ENCODE measurements at places on chromosomes 2 and 18.

GRCh38 chr2:151823651-151824050 is 4.6 kb downstream of the ARL5A start:
- no peak overlapping the region for H3K27ac ChIP-seq
- H3K36me3 ChIP-seq: no peaks in the 10 kb centered on the region
- no peaks in the 10 kb centered on the region for H3K27me3 ChIP-seq
- no peak overlapping the region for H3K4me3 ChIP-seq
- DNase-seq: no peak

DNA sequence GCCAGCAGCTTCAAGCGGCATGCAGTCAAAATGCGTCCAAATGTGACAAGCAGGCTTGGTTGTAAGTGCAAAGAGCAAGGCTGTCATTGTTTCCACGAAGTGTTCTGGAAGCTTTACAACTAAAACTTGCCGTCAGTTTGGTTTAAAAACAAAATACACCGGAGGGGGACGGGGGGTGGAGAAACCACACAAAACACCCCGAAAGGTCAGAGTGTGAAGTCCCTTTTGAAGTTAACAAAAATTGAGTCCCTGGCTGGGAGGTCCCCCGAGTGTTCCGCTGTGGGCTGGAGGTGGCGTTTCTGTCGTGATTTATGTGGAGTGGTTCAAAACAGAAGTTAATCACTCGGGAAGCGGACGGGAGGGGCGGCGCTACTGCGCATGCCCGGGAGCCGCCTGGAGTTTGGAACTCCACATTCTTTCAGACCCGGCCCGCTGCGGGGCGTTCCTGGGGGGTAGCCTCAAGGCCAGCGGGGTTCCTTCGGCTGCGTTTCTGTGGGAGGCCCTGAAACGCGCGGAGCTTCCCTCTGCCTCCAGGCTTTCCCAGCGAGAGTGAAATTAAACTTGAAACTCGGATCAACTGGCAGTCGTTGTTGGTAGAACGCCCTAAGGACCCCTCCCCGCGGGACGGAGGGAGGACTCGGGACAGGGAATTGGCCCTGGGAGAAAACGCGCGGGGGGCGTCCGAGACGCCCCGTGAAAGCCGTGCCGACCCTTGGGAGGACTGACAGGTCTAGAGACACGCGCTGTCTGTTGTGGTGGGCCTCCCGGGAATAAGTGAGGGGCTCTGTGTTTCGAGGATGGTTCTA is 1.4 kb downstream of the TGIF1 start:
- no peaks in the 10 kb centered on the region for H3K27me3 ChIP-seq
- H3K36me3 ChIP-seq: no peaks in the 10 kb centered on the region
- H3K4me1 ChIP-seq: no peaks in the 10 kb centered on the region
- H3K4me3 ChIP-seq: peak overlapping the region; percentile 94
- peak; percentile 97 for DNase-seq
- peak overlapping the region; percentile 99 for H3K27ac ChIP-seq

- H3K4me3 ChIP-seq: no peak overlapping the region
- H3K36me3 ChIP-seq: no peaks in the 10 kb centered on the region
- no peak overlapping the region for H3K27ac ChIP-seq
- H3K27me3 ChIP-seq: no peaks in the 10 kb centered on the region
- no peaks in the 10 kb centered on the region for H3K4me1 ChIP-seq
These were observed 59.8 kb downstream of the HAUS1 start for GRCh38 chr18:46163941-46164499.

DNA sequence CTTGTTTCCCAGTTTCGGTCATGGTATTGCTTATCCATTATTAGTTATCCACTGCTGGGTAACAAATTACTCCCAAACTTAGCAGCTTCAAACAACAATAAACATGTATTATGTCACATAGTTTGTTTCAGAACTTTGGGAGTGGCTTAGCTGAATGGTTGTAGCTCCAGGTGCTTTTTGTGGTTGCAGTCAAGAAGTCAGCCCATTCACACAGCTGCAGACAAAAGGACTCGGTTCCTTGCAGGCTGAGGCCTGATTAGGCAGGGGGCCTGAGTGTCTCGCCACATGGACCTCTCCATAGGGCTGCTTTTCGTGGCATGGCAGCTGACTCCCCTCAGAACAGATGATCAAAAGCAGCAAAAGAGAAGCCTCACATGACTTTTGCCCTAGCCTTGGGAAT is 58.2 kb upstream of the ITGA4 start:
- H3K4me1 ChIP-seq: no peaks in the 10 kb centered on the region
- no peak for DNase-seq
- no peaks in the 10 kb centered on the region for H3K36me3 ChIP-seq
- H3K4me3 ChIP-seq: no peak overlapping the region
- H3K27me3 ChIP-seq: no peaks in the 10 kb centered on the region

GRCh38 chr2:127678991-127679390 is 3.7 kb upstream of the LIMS2 start:
- no peak overlapping the region for H3K4me3 ChIP-seq
- no peaks in the 10 kb centered on the region for H3K36me3 ChIP-seq
- no peak overlapping the region for H3K27ac ChIP-seq
- no peaks in the 10 kb centered on the region for H3K27me3 ChIP-seq

- no peaks in the 10 kb centered on the region for H3K27me3 ChIP-seq
- H3K4me3 ChIP-seq: no peak overlapping the region
- H3K36me3 ChIP-seq: no peaks in the 10 kb centered on the region
- H3K4me1 ChIP-seq: no peaks in the 10 kb centered on the region
- no peak for DNase-seq
These were observed 480.4 kb upstream of the TRIB2 start for GRCh38 chr2:12236136-12236844.

- DNase-seq: no peak
- no peak overlapping the region for H3K27ac ChIP-seq
- H3K4me3 ChIP-seq: no peak overlapping the region
These were observed 206.9 kb downstream of the ARL4C start for GRCh38 chr2:234289834-234290590.

GRCh38 chr2:159505196-159505595 is 111.2 kb downstream of the BAZ2B start:
- no peak for DNase-seq
- peak overlapping the region; percentile 31 for H3K27ac ChIP-seq
- no peaks in the 10 kb centered on the region for H3K27me3 ChIP-seq

DNA sequence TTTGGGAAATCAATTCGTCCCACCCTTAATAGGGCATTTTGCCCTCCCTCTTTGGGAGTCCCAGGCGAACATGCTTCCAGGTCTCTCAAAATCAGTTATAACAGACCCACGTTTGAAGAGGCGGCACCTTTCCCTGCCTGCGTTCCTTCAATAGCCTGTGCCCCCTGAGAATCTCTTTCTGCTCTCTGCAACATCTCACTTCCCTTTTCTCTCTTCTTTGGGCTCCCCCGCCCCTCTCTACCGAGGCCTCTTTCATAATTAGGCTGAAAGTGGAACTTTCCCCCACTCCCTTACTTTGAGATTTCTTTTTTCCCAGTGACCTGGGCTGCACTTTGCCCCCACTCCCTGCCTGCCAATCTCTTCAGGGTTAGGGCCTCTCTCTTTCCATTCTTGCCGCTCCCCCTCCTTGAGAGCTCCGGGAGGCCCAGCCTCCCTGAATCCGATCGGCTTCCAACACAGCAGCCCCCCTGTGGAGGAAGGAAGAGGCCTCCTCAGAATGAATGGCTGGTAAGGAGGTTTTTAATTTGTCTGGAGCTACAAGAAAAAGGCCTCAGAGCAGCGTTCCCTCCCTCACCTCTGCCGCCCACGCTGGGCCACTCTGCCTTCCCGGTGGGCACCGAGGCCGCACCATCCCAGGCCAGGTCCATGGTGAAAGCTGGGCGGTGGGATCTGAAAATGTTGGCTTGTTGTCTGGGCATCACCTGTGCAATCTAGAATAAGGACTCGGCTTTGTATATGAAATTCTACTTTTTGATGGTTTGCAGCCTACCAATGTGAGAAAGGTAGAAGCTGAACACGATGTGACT is 162.6 kb upstream of the SIX3 start:
- H3K27ac ChIP-seq: no peak overlapping the region
- peaks cover 24% of the 10 kb centered on the region for H3K4me1 ChIP-seq
- no peaks in the 10 kb centered on the region for H3K36me3 ChIP-seq
- no peak overlapping the region for H3K4me3 ChIP-seq

DNA sequence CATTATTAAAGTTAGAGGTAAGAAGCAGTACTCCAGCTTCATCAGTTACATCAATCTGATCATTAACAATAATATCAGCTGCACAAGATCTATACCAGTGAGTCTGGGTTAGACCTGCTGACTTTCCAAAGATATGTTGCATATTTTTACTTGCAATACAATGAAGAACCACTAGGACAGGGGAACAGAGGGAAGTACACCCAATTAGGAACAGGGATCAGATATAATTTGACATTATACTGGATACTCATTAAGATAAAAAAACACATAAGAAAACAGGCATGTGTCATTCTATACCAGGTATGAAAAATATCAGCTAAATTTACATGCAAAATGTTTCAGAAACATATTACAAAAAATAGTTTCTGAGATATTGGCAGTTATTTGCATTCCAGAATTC is 995.1 kb upstream of the DDX18 start:
- no peak overlapping the region for H3K4me3 ChIP-seq
- H3K27ac ChIP-seq: no peak overlapping the region
- no peaks in the 10 kb centered on the region for H3K4me1 ChIP-seq
- no peaks in the 10 kb centered on the region for H3K36me3 ChIP-seq
- no peak for DNase-seq

DNA sequence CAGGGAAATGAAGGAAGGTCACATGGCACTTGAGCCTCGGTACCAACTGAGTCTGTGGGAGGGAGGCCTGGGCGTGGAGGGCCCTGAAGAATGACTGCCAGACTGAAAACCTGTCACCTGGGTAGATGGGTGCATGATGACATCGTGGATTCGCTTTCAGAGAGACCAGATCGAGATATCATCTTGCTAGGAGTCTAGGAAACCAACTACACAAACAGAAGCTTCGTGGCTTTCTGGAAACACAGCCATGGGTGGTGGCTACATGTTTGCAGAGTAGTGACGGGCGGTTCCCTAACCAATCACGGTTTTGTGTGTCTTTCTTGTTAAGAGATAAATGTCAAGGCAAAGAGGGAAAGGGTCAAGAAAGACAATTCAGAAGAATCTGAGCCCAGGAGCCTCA is 155.0 kb downstream of the EIPR1 start:
- H3K4me1 ChIP-seq: no peaks in the 10 kb centered on the region
- no peaks in the 10 kb centered on the region for H3K36me3 ChIP-seq
- no peak overlapping the region for H3K4me3 ChIP-seq
- DNase-seq: no peak

- H3K4me3 ChIP-seq: no peak overlapping the region
- H3K4me1 ChIP-seq: no peaks in the 10 kb centered on the region
- no peak for DNase-seq
These were observed 612.8 kb upstream of the PKDCC start for GRCh38 chr2:41434991-41435390.

- H3K27ac ChIP-seq: no peak overlapping the region
- H3K36me3 ChIP-seq: no peaks in the 10 kb centered on the region
- H3K4me1 ChIP-seq: no peaks in the 10 kb centered on the region
These were observed 44.5 kb upstream of the KCNE4 start for GRCh38 chr2:223007531-223007930.

GRCh38 chr2:20913491-20913890 is 90.6 kb upstream of the LDAH start:
- H3K36me3 ChIP-seq: no peaks in the 10 kb centered on the region
- H3K27ac ChIP-seq: no peak overlapping the region
- DNase-seq: no peak
- H3K4me3 ChIP-seq: no peak overlapping the region

DNA sequence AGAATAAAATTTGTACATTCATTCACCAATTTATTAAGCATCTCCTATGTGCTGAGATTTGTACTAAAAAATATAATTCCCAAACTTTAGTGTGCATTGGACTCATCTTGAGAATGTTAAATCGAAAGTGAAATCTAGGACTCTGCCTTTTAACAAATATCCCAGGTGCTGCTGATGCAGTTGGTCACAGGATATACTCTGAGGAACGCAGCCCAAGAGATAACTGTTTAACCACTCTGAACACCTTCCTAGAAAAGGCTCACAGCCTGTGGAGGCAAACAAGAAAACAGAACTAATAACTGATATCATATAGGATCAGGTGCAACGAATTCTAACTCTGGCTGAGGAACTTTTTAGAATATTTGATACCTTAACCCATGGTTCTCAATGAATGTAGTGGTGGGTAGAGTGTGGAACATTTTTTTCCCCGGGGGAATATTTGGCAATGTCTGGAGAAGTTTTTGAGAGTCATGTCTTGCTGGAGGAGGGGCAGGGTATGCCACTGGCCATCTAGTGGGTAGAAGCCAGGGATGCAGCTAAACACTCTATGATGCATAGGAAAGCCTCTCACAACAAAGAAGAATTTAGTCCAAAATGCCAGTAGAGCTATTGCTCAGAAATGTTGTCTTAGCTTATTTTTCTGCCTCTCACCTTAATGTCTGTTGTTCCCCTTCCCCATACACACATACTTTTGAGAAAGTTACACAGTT is 96.5 kb downstream of the EHBP1 start:
- no peaks in the 10 kb centered on the region for H3K27me3 ChIP-seq
- H3K4me3 ChIP-seq: no peak overlapping the region
- peaks cover 5% of the 10 kb centered on the region for H3K36me3 ChIP-seq
- peak; percentile 27 for DNase-seq
- H3K4me1 ChIP-seq: peaks cover 2% of the 10 kb centered on the region

DNA sequence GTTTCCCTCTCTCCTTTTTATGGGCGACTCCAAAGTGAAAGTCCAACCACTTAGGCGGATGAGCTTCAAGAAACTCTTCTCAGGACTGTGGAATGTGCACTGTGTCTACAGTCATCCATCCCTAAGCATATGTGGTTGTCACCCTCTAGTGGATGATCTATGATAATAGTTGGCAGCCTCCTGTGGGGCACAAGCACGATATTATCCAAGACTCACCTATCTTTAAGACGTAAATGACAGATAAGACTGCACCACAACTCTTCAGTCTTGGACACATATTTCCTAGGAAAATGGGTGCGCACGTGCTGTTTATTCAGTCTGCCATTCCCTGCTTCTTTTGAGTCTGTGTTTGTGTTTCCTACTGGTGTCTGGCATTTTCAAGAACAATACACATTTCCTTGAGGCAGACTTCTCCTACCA is 145.5 kb upstream of the CTAGE1 start:
- peak; percentile 90 for DNase-seq
- H3K27ac ChIP-seq: no peak overlapping the region
- no peaks in the 10 kb centered on the region for H3K36me3 ChIP-seq
- H3K27me3 ChIP-seq: no peaks in the 10 kb centered on the region

GRCh38 chr2:19802086-19802841 is 99.5 kb downstream of the TTC32 start:
- no peak overlapping the region for H3K4me3 ChIP-seq
- no peak overlapping the region for H3K27ac ChIP-seq
- DNase-seq: no peak
- no peaks in the 10 kb centered on the region for H3K36me3 ChIP-seq
- no peaks in the 10 kb centered on the region for H3K27me3 ChIP-seq

DNA sequence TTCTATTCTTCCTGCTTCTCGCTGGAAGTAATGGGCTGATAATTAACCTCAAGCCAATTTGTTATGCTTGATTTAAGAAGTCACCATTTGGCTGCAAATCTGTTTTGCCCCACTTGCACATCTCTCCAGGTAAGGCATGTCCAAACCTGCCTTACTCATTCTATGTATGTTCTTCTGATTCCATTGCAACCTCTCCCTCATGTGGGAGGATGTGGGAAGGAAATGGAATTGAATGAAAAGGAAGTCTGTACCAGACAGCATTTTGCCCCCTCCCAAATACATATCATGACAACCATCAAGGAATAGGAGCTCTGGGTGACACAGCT is 131.7 kb downstream of the NRP2 start:
- no peak overlapping the region for H3K27ac ChIP-seq
- no peaks in the 10 kb centered on the region for H3K27me3 ChIP-seq
- no peak overlapping the region for H3K4me3 ChIP-seq
- no peaks in the 10 kb centered on the region for H3K36me3 ChIP-seq

- DNase-seq: no peak
- no peak overlapping the region for H3K27ac ChIP-seq
- H3K4me1 ChIP-seq: peaks cover 11% of the 10 kb centered on the region
- H3K4me3 ChIP-seq: no peak overlapping the region
These were observed 6.1 kb downstream of the STEAP3 start for GRCh38 chr2:119229716-119230115.
